Inflammatory macrophage (primary cell): ENCODE measurements at places on chromosomes 1 and 21.
A peak's percentile ranks its signal among the peaks of the same experiment; 100 is the strongest.

DNA sequence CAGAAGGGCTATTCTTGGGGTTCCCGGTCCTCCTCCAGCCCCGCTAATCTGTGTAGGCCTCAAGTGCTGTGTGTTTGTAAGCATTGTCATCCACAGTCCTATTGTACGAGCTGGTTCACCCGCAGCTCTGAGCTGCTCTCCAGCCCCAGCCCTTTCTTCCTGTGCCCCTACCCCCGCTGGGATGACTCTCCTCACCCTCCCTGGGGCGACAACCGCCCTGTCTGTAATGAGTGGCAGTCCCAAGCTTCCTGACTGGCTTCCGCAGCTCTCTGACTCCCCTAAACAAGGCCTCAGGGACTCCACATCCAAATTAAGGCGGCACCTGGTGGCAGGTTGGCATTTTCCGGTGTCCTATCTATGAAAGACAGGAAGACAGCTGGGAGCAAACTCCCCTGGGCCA is 45.8 kb downstream of the TFF3 start:
- no peak for DNase-seq

GRCh38 chr1:8510041-8510823 is 192.3 kb downstream of the SLC45A1 start:
- peak; percentile 64 for DNase-seq

- DNase-seq = no peak
Measured at GRCh38 chr1:81562934-81563333, 237.8 kb upstream of the ADGRL2 start.

GRCh38 chr1:30632481-30632880 is 90.9 kb downstream of the MATN1 start:
- peak; percentile 70 for DNase-seq

DNA sequence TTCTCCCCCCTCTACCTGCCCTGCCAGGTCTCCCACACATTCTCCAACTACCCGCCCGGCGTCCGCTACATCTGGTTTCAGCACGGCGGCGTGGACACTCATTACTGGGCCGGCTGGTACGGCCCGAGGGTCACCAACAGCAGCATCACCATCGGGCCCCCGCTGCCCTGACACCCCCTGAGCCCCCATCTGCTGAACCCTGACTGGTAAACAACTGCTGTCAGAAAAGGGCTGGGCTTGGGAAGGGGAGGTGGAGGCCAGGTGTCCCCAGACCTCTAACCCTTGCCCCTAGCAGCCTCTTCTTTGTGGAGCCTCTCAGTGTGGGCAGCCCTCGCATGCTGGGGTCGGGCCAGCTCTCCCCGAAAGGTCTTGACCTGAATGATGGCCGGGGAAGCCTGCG is 2.9 kb upstream of the FBXO6 start:
- DNase-seq = no peak
